ENCODE measurements at places on chromosomes 11 and 22.
A peak's percentile ranks its signal among the peaks of the same experiment; 100 is the strongest.

GRCh38 chr22:44942979-44943700 lies 66.7 kb downstream of the PHF21B start:
- no peak for DNase-seq

- DNase-seq: no peak
Observed at GRCh38 chr22:27312966-27313855, 488.3 kb downstream of the MN1 start.

DNA sequence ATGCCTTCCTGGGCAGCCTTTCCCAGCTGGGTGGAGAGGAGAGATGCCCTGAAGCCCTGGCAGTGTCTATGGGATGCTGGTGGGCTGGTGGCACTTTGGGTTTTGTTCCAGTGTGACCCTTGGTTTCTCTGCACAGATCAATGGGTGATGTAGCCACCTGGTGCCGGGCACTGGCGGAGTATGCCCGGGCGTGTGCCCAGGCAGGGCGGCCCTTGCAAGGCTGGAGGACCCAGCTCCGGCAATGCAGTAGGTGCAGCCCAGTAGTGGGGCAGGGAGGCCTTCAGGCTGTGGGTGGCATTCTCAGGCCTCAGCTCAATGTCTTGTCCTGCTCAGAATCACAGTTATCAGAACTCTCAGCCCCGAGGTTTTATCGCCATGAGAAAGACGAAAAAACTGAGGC lies 11.9 kb downstream of the OTOG start:
- no peak for DNase-seq

DNA sequence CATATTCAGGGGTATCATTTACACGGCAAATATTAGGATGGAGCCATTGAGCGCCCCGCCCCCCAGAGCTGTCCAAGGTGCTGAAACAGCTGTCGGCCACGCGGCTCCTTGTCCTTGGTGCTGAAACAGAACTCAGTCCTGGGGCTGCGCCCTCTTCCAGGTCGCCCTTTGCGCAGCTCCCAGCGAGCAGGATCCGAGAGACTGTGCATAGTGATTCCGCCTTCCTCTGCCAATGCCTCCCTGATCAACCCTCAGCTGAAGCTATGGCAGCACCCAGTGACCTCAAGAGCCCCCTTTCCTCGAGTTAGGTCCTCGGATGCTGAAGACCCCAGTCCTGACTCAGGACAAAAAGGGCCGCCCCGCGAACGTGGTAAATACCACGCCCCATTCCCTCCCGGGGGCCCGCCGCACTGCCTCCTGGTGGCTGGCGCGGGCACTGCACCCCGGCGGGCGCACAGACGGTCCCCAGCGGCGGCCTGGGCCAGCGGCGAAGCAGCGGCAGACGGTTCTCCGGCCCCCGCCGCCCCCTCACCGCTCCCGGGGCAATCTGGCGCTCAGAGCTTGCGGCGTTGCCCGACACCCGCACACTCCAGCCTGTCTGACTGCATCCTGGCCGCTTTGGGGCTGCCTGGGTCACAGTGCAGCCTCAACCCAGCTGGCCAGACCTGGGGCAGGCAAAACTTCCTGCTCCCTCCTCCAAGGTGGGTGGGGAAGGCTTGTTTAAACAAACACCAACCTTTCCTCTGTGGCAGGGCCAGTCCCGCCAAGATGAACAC lies 13.4 kb downstream of the SYT7 start:
- DNase-seq: peak; percentile 53

GRCh38 chr22:27959335-27960090 lies 40.5 kb upstream of the PITPNB start:
- no peak for DNase-seq

DNA sequence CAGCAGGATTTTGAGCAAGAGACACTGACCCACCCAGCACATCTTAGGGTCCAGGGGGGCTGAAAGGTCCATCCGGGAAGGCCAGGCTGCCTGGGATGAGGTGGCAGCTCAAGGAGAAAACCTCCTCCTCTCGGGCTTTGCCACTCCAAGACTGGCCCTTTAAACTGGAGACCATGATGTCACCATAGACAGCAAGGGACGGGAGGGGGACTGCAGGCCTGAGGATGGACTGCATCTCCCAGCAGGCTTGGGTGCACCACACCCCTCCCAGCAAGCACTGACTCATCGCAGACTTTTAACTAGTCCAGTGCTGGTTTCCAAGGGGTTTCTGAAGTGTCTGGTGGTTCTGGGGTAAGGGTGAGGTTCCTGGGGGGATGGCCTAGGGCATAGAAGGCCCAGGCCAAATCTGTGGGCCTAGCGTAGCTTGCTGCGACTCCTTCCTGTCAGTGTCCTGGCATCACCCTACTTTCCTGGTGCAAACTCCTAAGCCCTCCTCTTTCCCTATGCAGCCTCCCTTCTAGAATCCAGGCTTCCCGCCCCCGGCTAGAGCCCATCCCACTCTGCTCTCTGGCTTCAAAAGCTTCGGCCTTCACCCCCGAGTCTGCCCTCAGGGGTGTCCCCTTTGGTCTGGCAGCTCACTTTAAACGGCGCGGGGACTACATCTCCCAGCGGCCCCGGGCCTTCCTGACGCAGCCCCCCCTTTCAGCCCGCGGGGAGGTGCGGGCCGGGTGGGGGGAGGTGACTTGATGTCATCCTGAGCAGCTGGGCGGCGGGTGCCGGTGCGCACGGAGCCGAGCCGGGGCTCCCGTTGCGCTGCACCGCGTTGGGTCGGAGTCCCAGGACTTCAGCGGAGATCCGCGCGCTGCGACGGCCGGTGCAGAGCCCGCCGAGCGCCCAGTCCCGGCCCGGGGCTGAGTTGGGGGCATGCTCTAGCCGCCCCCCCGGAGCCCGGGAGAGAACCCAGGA lies at the start of gene PPP2R5B:
Gene PPP2R5B, plus strand, starts transcription at position 746 of the 966 bp plus-strand sequence. CDS start 1,046 bp downstream, outside the sequence.
- DNase-seq: peak; percentile 92

DNA sequence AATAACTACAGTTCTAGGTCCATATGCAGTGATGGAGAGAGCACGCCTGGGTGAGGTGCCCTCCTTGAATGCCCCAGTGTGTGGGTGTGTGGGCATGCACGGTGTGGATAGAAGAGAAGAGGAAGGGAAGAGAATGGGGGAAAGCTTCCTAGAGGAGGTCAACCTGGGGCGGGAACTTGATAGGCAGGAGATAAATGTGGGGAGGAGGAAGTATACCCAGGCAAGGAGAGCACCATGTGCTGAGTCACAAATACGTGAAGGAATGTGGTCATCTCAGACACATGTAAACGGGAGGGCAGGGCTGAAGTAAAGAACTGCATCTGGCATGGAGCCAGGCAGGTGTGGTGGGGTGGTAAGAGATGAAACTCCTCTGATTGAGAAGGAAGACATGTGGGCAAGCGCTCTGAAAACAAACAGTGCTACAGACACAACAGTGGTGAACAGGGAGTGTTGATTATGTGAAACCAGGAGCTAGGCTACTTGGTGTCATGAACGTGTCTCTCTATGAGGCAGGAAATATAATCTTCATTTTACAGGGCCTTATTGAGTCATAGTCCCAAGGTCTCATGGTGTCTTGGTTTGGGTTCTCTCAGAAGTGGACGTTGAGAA lies 61.5 kb upstream of the EED start:
- no peak for DNase-seq

- no peak for DNase-seq
Observed at GRCh38 chr11:74468058-74468457, 709 bp upstream of the KCNE3 start.

DNA sequence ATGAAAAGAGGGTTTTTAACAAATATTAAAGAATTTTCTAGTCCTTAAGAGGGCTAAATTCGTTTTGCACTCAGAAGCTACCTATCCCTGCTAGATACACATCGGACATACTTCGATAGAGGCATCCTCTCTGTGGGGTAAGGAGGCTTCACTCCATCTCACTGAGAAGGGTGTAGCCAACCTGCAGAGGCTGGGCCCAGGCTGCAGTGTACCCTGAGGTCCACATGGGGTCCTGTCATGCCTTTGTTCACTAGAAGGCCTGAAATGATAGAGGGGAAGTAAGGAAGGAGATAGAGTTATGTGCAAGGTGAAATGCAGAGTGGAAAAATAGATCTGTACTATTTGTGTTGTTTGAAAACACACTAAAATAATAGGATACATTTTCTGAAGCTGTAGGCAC lies 45.6 kb downstream of the IGSF9B start:
- no peak for DNase-seq

DNA sequence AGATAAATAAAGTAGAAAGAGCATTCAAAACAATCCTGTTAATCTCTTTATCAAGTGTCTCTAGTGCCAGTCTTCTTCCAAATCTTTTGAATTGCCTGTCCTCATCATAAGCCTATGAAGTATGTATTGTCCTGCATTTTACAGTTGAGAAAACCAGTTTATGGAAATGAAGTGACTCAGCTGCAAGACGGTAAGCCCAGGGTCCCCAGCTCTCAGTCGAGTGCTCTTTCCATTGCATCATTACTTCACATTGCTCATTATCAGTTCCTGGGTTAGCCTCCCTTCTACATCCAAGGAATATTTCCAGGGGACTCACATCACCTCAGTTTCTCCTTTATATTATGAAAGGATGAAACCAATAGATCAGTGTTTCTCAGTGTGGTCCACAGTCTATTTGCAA lies 9.1 kb upstream of the P4HA3 start:
- no peak for DNase-seq

Data from tibial nerve (tissue), 4 donors.